ENCODE measurements at places on chromosomes 4 and X.

GRCh38 chrX:40224658-40225057 is 126.9 kb upstream of the BCOR start:
- DNase-seq, result no peak

- DNase-seq, result no peak
Measured at GRCh38 chr4:78748381-78748780, 27.8 kb upstream of the BMP2K start.

- no peak for DNase-seq
Measured at GRCh38 chrX:38117485-38117884, 103.2 kb downstream of the SRPX start.

- no peak for DNase-seq
Measured at GRCh38 chr4:188707036-188707435, 567.8 kb downstream of the TRIML1 start.

- no peak for DNase-seq
Measured at GRCh38 chr4:24858026-24858425, 54.8 kb downstream of the CCDC149 start.

- DNase-seq, result no peak
Measured at GRCh38 chr4:157819693-157820464, 352.9 kb downstream of the GASK1B start.

- peak; percentile 7 for DNase-seq
Measured at GRCh38 chrX:114611018-114611619, 27.2 kb downstream of the HTR2C start.

- DNase-seq, result no peak
Measured at GRCh38 chr4:124415146-124415545, 297.4 kb downstream of the ANKRD50 start.

DNA sequence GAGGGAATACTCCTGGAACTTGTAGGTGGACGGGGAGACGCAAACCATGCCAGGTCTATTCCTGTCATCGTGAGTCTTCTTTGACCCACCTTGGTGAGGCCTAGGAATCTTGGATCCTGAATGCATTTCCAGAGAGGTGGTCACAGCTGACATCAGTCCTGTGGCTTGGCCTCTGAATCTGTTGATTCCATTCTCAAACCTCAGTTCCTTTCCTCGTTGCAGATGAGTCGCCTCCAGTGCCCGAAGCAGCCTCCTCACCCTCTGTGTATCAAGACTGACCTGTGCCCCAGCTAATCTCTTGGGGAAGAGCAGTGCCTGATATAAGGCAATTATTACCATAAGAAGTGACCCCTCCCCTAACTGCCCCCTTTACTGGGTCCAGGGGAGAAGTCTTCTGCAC is 118.1 kb downstream of the SMIM20 start:
- no peak for DNase-seq

GRCh38 chr4:153652051-153652784 is 31.9 kb upstream of the TLR2 start:
- peak; percentile 22 for DNase-seq

- DNase-seq, result no peak
Measured at GRCh38 chrX:13239272-13239671, 80.6 kb downstream of the ATXN3L start.
